ENCODE measurements at places on chromosomes 5 and 9.

GRCh38 chr9:138064547-138064946, 187.0 kb downstream of the CACNA1B start:
- DNase-seq, result no peak

DNA sequence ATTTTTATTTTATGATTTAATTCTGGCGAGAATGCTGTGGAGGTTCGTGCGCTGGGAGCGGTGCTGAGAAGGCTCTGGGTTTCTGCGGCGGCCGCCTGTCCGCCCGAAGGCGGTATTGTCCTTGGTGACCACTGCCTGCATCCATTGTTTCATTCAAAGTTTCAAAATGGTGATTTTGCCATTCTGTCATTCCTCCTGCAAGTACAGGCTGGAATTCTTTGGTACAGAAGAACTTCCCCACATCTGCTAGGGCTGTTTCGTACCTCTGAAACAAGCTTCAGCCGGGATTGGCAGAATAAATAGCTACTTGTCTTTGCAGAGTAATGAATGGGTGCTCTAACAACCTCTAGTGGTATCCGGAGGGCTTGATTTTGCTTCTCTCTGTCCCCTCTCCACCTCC, 112.6 kb upstream of the CACNA1B start:
- no peak for DNase-seq

DNA sequence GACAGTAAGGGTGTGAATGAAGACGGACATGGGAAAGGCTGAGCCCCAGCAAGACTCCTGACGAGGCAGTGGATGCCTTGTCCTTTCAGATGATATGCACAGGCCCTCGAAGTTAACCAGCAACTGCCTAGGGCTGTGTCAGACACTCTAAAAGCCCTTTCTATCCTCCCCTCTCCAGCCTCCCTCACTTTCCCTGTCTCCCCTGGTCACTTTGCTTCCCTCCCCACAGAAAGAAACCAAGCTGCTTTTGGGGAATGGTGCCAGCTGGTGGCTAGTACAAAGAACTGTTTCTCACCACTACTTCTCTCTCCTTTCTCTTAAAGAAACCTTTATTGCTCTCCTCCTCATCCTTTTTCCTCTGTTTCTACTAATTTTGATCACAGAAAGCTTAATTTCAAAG, 21.4 kb downstream of the LHFPL2 start:
- no peak for DNase-seq

DNA sequence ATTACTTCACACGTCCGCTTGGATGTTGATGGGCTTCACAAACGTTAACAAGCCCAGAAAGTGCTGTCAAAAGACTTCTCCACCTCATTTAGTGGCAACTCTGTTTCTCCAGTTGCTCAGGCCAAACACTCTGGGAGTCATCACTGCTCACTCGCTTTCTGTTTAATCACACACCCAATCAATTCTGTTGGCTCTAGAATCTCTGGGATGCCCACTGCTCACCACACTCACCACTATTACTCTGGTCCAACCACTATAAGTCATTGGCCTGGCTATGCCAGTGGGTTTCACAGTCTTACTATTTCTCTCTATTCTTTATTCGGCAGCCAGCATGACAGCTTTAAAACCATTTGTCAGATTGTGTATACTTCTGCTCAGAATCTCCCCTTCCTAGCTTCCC, 163.5 kb downstream of the KDM4C start:
- no peak for DNase-seq

DNA sequence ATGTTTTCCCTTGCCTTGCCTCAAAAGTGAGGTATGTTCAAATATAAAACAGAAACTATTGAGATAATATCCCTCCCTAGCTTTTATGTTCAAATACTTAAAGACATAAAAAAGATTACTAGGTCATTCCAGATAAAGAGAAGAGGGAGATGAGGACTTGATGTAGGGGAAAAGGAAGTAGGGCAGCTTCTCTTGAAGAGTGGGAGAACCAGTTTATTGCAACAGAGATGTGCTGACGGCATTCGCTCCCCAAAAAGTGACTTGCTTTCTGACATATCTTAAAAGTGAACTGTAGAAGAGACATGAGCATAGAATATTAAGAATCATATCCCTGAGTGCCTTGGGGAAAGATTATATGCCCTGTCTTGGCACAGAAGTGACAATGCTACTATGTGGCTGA, 330.2 kb upstream of the NREP start:
- DNase-seq, result no peak

- no peak for DNase-seq
These were observed 139.3 kb upstream of the IER5L start for GRCh38 chr9:129317179-129318011.

DNA sequence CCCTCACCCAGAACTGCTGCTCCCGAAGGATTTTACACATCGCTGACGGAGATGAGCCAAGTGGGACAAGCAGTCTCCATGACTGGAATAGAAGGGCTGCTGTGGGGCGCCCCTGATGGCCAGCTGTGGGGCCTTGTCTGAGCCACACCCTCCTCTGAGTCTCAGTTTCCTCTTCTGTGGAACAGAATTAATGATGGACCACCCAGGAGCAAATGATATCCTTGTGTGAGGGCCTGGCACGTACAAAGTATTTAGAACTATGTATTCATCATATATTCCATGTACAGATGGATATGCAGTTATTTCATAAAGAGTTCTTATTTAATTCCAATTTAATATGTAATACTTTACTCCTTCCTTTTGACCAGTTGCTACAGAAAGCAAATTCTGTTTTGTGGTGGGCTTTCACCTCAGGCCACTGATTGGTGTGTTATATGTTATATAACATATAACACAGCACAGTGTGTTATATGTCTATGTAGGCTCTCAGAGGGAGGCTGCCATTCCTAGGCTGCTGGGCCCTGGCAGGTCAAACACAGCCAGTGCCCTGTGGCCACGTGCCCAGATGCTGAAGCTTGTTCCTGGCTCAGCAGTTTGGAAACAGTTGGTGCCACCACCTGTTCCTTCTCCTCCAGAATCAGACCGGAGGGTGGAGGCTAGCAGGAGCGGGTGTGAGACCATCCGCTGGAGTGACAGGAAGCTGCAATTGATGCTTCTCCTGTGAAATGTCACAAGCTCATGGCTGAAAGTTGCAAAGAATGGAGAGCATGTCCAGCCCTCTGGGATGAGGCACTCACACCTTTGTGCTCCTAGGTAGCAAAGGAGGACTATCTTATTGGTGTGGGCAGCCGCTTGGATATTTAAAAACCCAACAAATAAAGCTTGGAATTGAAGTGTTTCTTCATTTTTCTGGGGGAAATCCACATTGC, 4.4 kb upstream of the FGD3 start:
- DNase-seq, result no peak

DNA sequence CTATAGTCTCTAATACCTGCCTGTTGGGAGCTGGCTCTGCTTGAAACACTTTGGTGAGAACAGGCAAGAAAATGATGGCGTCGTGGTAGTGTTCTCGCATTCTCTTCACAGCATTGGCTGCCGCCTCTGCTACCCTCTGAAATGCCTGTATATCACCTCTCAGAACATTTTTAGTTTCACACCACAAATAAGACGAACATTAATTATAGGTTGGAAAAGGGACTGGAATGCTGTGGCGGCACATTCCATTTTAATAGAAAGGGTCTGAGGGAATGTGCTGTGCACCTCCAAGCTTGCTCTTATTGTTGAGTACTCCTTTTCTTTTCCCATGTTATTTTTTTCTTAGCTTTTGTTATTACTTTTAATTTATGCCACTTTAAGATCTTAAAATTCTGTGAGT, 134.6 kb upstream of the HMHB1 start:
- no peak for DNase-seq

Data from effector CD8-positive, alpha-beta T cell (primary cell).